ENCODE measurements at places on chromosomes 11 and 22. TPM values are rescaled to one million over a fixed set of nuclear protein-coding genes. Genes with fewer than 3 reads are reported as not detected.

FAM180B gene
- 0.19 TPM for total RNA-seq

KRTAP5-7 gene
- not detected for total RNA-seq

SGSM1 gene
- total RNA-seq, result 0.19 TPM

HARBI1 gene
- total RNA-seq, result 4.3 TPM

TTC36 gene
- 0.65 TPM for total RNA-seq

GRCh38 chr11:47495011-47495855 is 46.3 kb upstream of the RAPSN start:
- DNase-seq, result no peak

GRCh38 chr22:29166180-29166579 is 39.5 kb upstream of the EMID1 start:
- no peak for DNase-seq

DNA sequence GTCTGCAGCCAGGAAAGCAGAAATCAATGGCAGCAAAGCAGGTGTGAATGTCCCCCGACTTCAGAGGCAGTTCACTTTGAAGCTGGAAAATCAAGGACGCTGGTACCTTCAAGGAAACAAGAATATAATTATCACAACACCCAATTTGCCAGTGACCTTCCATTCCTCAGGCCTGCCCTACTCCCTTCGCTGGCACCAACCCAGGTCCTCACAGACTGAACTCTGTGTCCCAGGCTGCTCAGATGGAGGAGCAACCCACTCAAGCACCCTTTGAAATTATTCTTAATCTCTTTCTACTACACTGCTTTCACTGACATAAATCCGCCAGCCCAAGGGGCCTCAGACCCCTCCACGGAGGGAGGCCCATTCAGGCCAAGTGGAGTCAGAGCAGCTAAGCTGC is 64.7 kb upstream of the WT1 start:
- no peak for DNase-seq

GRCh38 chr11:121575250-121575962 is 122.6 kb upstream of the SORL1-AS1 start:
- DNase-seq, result no peak

DNA sequence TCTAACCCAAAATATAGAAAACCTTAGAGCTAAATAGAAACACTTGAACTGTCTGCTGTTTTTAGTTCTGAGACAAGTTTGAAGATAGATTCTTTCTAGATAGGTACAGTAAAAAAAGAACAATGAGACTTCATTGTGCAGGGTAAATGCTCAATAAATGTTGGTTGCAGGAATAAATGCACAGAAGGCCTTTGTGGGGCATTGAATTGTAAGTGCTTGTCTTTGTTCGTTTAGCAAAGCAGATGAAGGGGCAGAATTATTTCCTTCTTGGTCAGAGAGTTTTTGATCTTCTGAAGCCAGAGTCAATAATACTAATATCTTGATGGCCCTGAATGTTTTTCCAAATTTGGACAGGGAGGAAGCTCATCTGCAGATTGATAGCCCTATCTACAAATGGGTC is 340.4 kb downstream of the OPCML start:
- no peak for DNase-seq

All from activated CD4-positive, alpha-beta T cell treated with anti-CD3 and anti-CD28 coated beads, Interleukin-2, amount 10 ng/mL, durations not matched to agents 24 days and 14 days (primary cell).